ENCODE measurements at places on chromosomes 6 and 20. TPM values are rescaled to one million over a fixed set of nuclear protein-coding genes. Genes with fewer than 3 reads are reported as not detected.

Gene FOXF2
- 0.27 TPM for total RNA-seq

GRCh38 chr6:39309942-39310531 is 4.2 kb downstream of the KCNK17 start:
- peak; percentile 51 for DNase-seq
- peaks cover 78% of the 10 kb centered on the region for H3K27me3 ChIP-seq
- H3K36me3 ChIP-seq, result no peaks in the 10 kb centered on the region
- no peak overlapping the region for H3K4me3 ChIP-seq

Gene SFT2D1
- 26.6 TPM for total RNA-seq

- no peak overlapping the region for H3K4me3 ChIP-seq
- peaks cover 12% of the 10 kb centered on the region for H3K27me3 ChIP-seq
- peak overlapping the region; percentile 78 for H3K27ac ChIP-seq
- peaks cover 23% of the 10 kb centered on the region for H3K4me1 ChIP-seq
Observed at GRCh38 chr20:44018942-44019637, 104.4 kb downstream of the TOX2 start.

GRCh38 chr6:169994739-169995138 is 243.3 kb downstream of the ERMARD start:
- H3K27me3 ChIP-seq, result peaks cover 2% of the 10 kb centered on the region
- peak; percentile 22 for DNase-seq
- H3K4me3 ChIP-seq, result no peak overlapping the region
